ENCODE measurements at places on chromosomes 13 and 19. TPM values are rescaled to one million over a fixed set of nuclear protein-coding genes. Genes with fewer than 3 reads are reported as not detected.
A peak's percentile ranks its signal among the peaks of the same experiment; 100 is the strongest.

- DNase-seq: no peak
- H3K4me3 ChIP-seq: no peak overlapping the region
- no peak overlapping the region for H3K27ac ChIP-seq
- no peaks in the 10 kb centered on the region for H3K4me1 ChIP-seq
- H3K36me3 ChIP-seq: no peaks in the 10 kb centered on the region
Observed at GRCh38 chr13:113109151-113110047, 3.8 kb downstream of the F7 start.

DNA sequence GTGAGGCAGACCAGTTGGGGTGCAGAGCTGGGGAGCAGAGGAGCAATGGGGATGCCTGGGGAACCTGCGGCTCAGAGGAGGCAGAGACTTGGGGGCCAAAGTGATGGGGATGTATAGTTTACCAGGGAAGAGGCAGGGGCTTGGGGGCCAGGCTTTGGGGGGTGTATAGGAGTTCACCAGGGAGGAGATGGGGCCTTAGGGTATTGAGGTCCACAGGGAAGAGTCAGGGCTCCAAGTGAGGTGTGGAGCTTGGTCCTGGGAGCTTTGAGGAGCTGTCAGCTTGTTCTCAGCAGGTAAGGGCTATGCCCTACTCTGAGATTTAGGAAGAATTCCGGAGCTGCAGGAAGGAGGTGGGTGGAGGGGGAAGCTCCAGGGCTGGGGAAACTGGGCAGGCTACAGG lies 10.8 kb downstream of the TNFAIP8L1 start:
- H3K4me3 ChIP-seq: no peak overlapping the region
- H3K27ac ChIP-seq: no peak overlapping the region
- H3K36me3 ChIP-seq: no peaks in the 10 kb centered on the region
- no peak for DNase-seq
- H3K4me1 ChIP-seq: no peaks in the 10 kb centered on the region

Gene EXOC3L2
- not detected for total RNA-seq

DNA sequence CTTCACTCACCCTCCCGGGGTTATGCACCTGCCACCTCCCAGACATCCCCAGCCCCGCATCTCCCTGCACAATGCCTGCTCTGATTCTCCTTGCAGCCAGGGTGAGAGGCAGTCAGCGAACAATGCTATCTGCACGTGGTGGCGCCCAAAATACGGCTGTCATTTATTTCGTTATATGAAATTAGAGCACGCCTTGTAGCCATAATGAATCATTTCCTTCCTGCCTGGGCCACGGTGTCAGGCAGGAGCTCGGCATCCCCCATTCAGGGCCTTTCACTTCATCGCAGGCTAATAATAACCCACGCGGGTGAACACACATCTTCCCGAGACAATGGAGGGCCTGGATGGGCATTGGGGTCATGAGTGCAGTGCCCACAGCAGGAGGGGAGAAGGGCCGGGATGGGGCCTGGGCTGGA lies 143.8 kb upstream of the ZNF507 start:
- H3K36me3 ChIP-seq: no peaks in the 10 kb centered on the region
- no peaks in the 10 kb centered on the region for H3K27me3 ChIP-seq
- H3K4me1 ChIP-seq: no peaks in the 10 kb centered on the region
- no peak overlapping the region for H3K4me3 ChIP-seq
- no peak overlapping the region for H3K27ac ChIP-seq

DNA sequence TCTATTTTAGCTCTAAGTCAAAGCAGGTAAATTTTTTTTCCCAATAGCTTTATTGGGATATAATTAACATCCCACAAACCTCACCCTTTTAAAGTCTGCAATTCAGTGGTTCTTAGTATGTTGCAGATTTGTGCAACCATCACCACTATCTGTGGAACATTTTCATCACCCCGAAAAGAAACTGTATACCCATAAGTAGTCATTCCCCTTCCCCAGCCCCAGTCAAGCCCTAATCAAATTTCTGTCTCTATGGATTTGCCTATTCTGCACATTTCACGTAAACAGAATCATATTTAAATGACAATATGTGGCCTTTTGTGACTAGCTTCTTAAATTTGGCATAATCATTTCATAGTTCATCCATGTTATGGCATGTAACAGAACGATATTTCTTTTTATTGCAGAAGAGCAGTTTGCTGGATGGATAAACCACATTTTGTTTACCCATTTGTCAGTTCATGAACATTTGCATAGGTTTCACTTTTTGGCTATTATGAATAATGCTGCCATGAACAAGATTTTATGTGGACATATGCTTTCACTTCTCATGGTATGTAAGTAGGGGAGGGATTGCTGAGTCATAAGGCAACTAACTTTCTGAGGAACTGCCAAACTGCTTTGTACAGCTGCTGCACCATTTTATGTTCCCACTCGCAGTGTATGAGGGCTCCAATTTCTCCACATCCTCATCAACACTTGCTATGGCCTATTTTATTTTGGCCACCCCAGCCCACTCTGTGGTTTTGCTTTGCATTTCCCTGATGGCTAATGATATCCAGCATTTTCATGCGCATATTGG lies 10.9 kb downstream of the SLC46A3 start:
- no peaks in the 10 kb centered on the region for H3K36me3 ChIP-seq
- peaks cover 13% of the 10 kb centered on the region for H3K4me1 ChIP-seq
- no peak overlapping the region for H3K4me3 ChIP-seq
- H3K27me3 ChIP-seq: no peaks in the 10 kb centered on the region
- peak; percentile 72 for DNase-seq

DNA sequence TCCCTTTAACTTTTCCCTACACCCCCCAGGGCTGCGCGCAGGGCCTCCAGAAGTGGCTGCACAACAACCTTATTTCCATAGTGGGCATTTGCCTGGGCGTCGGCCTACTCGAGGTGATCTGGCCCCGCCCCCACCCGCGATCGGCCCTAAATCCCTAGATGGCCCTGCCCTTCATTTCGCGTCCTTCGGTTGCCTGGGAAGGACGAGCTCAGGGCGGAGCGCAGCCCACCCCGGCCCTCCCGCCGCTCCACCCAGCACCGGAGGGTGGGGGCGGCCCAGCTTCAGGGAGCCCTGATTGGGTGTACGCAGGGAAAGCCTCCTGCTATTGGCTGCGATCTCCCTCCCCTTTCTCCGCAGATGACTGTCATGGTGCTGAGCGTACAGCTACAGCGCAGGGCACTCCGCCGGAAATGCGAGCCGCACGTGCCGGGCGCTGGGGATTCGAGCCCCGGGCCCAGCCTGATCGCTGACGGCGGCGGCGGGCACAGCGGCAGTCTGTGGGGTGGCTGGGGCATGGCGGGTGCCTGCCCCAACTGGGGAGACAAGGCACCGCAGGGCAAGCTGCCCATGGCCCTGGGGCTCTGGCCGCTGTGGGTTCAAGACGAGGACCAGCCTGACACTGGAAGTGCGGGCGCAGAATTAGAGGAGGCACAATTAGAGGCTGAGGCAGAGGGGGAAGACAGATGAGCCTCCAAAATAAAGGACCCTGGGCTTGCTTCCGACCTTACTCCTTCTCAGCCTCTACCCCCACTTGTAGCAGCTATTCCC lies 4.3 kb downstream of the CD37 start:
- H3K4me3 ChIP-seq: peak overlapping the region; percentile 57
- H3K27ac ChIP-seq: no peak overlapping the region
- H3K36me3 ChIP-seq: peaks cover 20% of the 10 kb centered on the region
- DNase-seq: peak; percentile 93
- H3K27me3 ChIP-seq: no peaks in the 10 kb centered on the region

DNA sequence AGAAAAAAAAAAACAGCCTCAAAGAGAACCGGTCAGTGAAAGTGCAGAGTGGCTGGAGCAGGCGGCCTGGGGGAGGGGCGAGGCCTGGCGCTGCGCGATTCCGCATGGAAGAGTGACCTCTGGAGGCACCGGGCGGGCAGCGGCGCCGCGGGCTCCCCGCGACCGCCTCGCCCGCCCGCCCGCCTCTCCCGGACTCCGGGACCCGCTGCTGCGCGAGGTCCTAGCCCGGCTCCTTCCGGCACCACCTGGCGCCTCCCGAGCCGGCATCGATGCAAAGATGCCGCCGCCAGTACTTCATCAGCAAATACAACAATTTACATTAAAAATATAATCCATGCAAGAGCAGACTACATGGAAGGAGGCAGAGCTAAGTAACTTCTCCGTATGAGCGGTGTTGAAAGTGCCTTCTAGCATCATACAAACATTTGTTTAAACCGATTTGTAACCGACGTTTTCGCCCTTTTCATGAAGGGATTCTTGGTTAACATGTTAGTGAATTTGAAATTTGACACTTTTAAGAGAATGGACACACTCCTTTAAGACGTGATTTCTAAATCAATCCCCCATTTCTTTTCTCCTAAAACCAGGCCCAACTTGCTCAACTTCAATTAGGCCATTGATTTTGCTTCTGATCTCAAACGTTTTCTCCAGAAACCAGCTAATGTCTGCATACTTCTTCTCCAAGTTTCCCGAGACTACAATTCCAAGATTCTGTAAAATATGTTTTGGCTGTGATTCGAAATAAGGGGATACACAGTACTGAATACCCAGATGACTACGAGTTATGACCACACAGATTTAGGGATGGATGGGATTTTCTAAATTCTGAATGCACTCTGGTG lies 2.1 kb downstream of the EFNB2 start:
- peaks cover 27% of the 10 kb centered on the region for H3K4me1 ChIP-seq
- no peaks in the 10 kb centered on the region for H3K36me3 ChIP-seq
- peak overlapping the region; percentile 84 for H3K4me3 ChIP-seq
- no peaks in the 10 kb centered on the region for H3K27me3 ChIP-seq

DNA sequence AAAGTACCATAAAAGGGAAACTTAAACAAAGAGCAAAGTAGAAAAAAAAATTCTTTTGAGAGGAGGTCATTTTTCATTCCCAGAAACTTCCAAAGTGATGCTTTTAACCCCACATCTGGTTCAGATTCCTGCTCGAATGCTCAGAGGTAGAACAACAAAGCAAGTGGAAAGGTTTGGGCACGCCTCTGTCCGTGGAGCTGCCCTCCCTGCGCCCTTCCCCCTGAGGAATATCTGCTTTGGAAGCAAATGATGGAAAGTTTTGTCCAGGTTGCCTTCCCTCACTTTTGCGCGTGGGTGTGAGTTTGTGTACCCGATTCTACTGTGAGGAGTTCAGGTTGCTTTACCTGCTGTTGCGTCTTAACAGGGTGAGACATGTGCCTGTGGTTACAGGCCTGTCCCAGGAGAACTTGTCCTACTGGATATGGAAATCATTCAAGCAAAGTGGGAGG lies 110.2 kb downstream of the KLF5 start:
- H3K4me3 ChIP-seq: no peak overlapping the region
- no peaks in the 10 kb centered on the region for H3K36me3 ChIP-seq
- H3K4me1 ChIP-seq: peaks cover 67% of the 10 kb centered on the region
- DNase-seq: peak; percentile 17
- H3K27me3 ChIP-seq: no peaks in the 10 kb centered on the region
- peak overlapping the region; percentile 100 for H3K27ac ChIP-seq

DNA sequence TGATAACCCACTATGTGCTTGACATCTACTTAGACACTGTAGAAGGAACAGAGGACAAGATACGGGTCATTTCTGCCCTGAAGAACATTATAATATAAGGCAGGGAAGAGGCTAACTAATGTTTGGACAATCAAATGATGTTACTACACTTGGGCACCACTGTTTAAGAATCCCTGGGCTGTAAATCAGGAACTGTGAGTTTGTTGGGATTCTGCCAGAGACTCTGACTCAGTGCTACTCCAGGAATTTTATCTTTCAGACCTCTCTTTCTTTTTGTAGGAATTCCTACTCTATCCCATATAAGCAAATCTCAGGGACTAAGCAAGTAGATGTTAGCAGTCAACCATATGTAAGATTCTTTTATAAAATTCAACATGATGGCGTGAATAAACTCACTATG lies 3.1 kb upstream of the ZNF471 start:
- H3K4me3 ChIP-seq: no peak overlapping the region
- H3K36me3 ChIP-seq: peaks cover 9% of the 10 kb centered on the region
- no peak for DNase-seq

Gene CEACAM4
- total RNA-seq: not detected

DNA sequence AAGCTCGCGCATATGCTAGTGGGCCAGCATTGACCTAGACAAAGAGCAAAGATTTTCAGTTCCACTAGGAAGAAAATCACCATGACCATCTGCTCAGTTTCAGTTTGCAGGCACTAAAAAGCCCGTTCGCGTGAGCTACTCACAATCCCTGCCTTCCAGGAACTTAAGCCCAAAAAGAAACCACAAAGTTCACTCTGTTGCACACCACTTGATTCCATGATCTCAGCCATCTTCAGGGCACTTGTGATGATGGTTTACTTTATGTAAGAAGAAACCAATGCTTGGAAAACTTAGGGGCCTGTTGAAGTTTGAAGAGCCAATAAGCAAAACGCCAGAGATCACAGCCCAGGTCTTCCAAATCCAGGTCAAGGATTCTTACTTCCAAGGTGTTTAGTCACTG lies 45.0 kb upstream of the SLC15A1 start:
- H3K36me3 ChIP-seq: no peaks in the 10 kb centered on the region
- no peaks in the 10 kb centered on the region for H3K4me1 ChIP-seq
- no peaks in the 10 kb centered on the region for H3K27me3 ChIP-seq
- DNase-seq: no peak
- no peak overlapping the region for H3K27ac ChIP-seq

Gene ONECUT3
- total RNA-seq: 1.4 TPM

GRCh38 chr13:52701728-52702465 lies 37.7 kb downstream of the CNMD start:
- H3K27me3 ChIP-seq: no peaks in the 10 kb centered on the region
- no peak overlapping the region for H3K4me3 ChIP-seq
- DNase-seq: no peak

Gene ZNF708
- total RNA-seq: 7.3 TPM

- H3K27ac ChIP-seq: no peak overlapping the region
- DNase-seq: no peak
- H3K4me3 ChIP-seq: no peak overlapping the region
- H3K27me3 ChIP-seq: no peaks in the 10 kb centered on the region
- no peaks in the 10 kb centered on the region for H3K36me3 ChIP-seq
Observed at GRCh38 chr19:46303691-46304397, 7.0 kb downstream of the HIF3A start.

Gene PTOV1
- total RNA-seq: 148 TPM

DNA sequence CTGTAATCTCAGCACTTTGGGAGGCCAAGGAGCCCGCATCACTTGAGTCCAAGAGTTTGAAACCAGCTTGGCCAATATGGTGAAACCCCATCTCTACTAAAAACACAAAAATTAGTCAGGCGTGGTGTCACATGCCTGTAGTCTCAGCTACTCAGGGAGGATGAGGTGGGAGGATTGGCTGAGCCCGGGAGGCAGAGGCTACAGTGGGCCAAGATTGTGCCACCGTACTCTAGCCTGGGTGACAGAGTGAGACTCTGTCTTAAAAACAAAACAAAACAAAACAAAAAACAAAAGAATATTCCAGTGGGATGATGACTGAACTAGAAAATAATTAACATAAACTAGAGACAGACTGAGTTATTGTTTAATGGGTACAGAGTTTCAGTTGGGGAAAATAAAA lies 81.7 kb upstream of the ABCC4 start:
- no peak overlapping the region for H3K27ac ChIP-seq
- no peak overlapping the region for H3K4me3 ChIP-seq
- no peaks in the 10 kb centered on the region for H3K27me3 ChIP-seq

DNA sequence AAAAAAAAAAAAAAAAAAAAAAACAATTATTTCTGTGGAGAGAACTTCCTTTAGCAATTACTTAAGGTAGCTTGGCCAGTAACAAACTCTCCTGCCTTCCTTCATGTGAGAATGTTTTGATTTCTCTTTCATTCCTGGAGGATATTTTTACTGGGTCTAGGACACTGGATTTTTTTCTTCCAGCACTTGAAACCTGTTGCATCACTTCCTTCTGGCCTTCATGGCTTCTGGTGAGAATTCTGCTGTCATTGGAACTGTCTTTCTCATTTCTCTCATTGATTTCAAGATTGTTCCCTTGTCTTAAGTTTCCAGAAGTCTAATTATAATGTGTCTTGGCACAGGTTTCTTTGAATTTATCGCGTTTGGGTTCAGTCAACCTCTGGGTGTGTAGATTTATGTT lies 19.3 kb upstream of the RAB20 start:
- no peaks in the 10 kb centered on the region for H3K4me1 ChIP-seq
- no peaks in the 10 kb centered on the region for H3K36me3 ChIP-seq
- H3K4me3 ChIP-seq: no peak overlapping the region
- no peak overlapping the region for H3K27ac ChIP-seq
- DNase-seq: no peak

Gene SH2D3A
- total RNA-seq: 162 TPM
